ENCODE measurements at places on chromosomes 5 and 9. TPM values are rescaled to one million over a fixed set of nuclear protein-coding genes. Genes with fewer than 3 reads are reported as not detected.

DNA sequence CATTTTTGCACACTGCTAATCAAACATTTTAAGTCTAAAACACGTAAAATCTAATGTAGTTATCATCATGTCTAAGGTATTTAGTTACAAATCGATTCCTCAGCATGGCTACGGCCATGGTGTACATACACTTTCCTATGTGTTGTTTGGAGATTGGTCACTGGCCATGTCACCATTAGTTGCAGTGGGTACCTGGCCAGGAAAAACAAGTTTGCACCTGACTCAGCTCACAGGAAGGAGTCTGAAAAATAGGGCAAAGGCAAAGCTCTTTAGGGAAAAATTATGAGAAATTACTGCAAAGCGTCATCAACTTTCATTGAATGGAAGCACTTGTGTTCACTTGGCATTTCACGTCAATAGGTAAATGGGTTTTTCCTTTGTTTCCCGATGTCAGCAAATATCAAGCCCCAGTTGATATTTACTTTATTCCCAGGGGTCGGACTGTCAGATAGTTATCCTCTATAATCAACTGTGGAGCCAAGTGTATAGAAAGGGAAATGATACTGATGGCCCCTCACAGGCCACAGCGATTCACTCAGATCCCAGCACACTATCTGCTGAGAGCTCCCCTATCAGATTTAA is 626.0 kb upstream of the ADAMTS16 start:
- DNase-seq: no peak

NSG2 gene
- not detected for total RNA-seq

GRCh38 chr9:86600977-86601376 is 246.8 kb upstream of the TUT7 start:
- DNase-seq: no peak

DNA sequence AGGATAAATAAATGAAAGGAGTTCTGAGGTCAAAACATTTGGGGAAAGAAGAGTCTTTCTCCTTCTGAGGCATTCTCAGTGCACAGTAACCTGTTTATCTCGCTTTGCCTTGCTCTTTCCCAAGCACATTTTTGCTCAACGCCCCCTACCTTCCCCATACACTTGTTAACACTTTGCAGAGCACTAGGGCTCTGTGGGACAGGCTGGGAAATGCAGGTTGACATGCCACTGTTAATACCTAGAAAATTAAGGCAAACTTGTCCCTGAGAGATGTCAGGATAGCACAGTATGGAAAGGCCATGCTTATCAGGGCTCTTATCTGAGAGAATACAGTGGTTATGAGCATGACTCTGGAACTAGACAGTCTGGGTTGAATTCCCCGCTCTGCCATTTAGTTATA is 152.0 kb downstream of the DOCK8 start:
- DNase-seq: no peak

- DNase-seq: no peak
These were observed 23.4 kb upstream of the BARX1 start for GRCh38 chr9:93978551-93978950.

DNA sequence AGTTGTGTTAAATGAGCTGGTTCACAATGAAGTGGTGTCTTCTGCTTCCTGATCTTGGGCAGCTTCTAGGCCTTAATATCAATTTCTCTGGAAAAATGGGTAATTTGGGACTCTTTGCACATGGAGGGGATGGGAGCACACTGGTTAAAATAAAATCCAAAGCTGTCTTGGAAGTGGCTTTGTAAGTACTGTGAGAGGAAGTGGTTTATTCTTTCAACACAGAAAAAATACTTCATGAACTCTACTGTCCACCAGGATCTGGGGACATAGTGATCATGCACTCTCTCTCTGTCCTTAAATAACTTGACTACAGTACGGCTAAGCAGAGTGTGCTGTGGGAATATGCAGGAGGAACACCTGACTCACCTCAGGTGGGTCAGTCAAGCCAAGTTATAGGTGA is 2.4 kb downstream of the PCYOX1L start:
- DNase-seq: no peak

POU5F2 gene
- total RNA-seq: 0.49 TPM

All from CD8-positive, alpha-beta memory T cell (primary cell).